ENCODE measurements at places on chromosomes 2 and 18.
A peak's percentile ranks its signal among the peaks of the same experiment; 100 is the strongest.

DNA sequence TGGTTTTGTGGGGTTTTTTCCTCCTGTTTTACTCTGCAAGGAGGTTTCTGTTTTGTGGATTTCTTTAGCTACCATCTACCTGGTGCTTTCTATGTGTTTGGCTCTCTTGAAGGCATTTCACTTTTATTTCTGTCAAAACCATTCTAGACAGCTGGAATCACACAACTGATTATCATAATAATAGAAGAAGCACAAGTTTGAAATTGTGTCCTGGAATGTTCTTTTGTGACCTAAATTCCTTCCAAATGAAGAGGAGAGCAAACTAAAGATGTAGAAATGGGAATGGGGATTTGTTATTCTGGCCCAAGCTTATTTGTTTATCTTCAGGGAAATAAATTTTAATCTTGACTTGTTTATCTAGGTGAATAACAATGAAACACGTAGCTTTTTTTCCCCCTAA, 17.0 kb upstream of the MFSD2B start:
- no peak for DNase-seq

GRCh38 chr2:60899230-60899891, 18.0 kb downstream of the REL start:
- no peak for DNase-seq

GRCh38 chr2:172011812-172012575, 12.2 kb downstream of the METAP1D start:
- no peak for DNase-seq

GRCh38 chr2:178246696-178247095, 52.4 kb downstream of the OSBPL6 start:
- DNase-seq, result no peak

GRCh38 chr18:43420950-43421349, 143.7 kb upstream of the SYT4 start:
- no peak for DNase-seq

DNA sequence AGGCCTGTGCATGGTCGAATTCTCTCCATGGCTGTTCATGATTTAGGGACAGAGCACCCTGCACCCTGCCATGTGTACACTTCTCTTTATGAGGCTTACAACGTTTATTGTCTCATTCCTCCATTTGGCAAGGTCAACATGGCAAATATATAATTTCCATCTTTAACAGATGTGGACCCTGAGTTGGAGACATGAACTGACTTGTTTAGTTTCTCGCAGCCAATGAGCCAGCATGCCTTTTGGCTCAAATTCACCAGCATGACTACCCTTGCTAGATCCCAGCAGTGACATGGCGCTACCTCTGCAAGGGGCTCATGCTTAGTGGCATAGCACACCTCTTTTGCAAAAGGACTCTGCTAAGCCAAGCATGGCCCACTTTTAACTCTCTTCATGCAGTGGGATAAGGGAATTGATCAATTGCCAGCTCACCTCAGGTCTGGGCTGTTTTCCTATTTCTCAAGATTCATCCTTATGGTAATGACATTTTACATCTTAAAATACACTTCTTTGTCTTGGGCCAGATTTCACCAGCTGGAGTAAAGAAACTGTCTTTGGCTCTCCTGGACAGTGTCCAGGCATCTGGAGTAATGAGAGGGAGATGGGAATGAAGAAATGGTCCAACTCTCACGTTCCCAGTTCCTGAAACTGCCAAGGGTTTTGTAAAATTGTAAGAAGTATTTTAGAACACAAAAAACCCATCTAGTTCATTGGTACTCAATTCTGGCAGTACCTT, 159.5 kb downstream of the SETBP1 start:
- no peak for DNase-seq

DNA sequence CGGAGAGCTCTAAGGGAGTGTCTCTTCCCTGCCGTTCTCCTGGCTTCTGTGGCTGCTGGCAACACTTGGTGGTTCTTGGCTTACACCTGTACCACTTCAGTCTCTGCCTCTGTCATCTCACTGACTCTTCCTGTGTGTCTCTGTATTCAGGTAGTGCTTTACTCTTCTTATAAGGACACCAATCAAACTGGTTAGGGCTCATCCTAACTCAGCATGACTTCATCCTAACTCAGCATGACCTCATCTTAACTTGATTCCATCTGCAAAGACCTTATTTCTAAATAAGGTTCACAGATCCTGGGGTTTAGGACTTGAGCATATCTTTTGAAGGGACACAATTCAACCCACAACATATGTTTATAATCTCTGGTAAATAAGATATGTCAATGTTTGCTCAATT, 51.6 kb upstream of the DSEL start:
- DNase-seq, result no peak

- no peak for DNase-seq
Measured at GRCh38 chr18:79916128-79916494, 35.3 kb downstream of the SLC66A2 start.

GRCh38 chr2:68943581-68944568, 8.8 kb downstream of the GKN2 start:
- peak; percentile 12 for DNase-seq

DNA sequence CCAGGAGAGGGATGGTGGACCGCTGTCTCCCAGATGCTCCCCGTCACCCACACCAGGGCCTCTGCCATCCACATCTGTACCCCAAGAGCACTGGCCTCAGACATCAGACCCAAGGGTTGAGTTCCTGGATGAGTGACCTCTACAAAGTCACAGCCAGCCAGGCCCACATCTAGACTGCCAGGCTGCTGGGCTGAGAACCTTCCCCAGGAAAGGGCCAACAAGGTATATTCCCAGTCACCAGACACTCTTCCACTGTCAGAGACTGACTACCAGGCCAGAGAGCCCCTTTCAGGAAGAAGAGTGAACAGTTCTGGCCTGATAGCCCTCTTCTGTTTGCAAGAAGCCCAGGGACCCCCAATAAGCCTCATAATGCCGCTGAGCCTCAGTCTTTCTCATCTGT, 44.3 kb downstream of the C1QL2 start:
- DNase-seq, result no peak
